ENCODE measurements at places on chromosomes 5 and 9.

- no peak for DNase-seq
Measured at GRCh38 chr5:125683669-125684068, 739.5 kb upstream of the GRAMD2B start.

DNA sequence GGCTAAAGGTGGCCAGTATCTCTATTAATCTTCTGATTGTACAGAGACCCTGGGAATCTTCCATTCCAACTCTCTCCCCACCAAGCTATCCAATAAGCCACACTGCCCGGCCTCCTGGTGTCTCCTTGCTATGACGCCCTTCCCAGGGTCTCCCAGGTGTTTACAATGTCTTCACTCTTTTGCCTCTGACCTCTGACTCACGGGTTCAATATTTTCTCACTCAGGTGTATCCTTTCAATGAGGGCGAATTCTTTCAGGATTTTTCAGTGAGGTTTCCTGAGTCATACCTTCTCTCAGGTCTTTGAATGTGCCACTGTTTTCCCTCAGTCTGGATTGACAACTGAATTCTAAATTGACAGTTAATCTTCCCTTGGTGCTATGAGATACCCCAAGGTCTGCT is 53.7 kb upstream of the IRX4 start:
- no peak for DNase-seq

DNA sequence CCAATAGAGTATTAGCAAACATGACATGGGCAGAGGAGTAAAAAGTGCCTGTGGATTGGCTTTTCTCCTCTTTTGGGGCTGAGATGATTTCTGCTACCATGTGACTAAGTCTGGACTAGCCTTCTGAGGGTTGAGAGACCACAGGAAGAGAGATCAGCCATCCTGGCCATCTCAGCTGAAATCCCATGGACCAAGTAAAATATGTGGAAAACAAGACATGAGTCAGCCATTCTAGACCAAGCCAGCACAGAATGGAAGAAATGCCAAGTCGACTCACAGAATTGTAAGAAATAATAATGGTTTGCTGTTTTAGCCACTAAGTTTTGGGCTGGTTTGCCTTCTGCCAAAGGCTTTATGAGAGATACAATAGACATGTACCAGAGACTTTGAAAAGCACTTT is 377.8 kb downstream of the CHSY3 start:
- DNase-seq, result no peak

- no peak for DNase-seq
Measured at GRCh38 chr9:31394015-31394473, 990.4 kb upstream of the ACO1 start.

DNA sequence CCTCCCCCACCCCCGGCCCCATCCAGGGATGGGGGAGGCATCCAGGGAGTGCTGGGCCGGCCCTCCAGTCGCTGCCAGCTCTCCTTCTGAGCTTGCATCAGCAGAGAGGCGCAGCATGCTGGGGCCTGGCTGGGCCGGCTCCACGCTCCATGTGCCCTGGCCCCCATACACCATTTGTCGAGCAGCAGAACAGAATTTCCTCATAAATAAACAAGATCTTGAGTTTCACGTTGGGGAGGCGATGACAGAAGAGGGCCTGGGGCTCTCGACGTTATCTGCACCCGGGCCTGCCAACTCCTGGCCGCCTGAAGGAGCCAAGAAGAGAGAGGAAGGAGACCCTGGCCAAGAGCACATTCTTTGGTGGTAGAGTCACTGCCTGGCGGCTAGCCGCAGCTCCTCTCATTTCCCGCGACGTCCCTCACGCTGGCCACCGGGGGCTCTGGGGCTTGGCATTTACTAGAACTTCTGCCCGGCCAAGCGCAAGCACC is 177.0 kb downstream of the FGF18 start:
- DNase-seq, result no peak

DNA sequence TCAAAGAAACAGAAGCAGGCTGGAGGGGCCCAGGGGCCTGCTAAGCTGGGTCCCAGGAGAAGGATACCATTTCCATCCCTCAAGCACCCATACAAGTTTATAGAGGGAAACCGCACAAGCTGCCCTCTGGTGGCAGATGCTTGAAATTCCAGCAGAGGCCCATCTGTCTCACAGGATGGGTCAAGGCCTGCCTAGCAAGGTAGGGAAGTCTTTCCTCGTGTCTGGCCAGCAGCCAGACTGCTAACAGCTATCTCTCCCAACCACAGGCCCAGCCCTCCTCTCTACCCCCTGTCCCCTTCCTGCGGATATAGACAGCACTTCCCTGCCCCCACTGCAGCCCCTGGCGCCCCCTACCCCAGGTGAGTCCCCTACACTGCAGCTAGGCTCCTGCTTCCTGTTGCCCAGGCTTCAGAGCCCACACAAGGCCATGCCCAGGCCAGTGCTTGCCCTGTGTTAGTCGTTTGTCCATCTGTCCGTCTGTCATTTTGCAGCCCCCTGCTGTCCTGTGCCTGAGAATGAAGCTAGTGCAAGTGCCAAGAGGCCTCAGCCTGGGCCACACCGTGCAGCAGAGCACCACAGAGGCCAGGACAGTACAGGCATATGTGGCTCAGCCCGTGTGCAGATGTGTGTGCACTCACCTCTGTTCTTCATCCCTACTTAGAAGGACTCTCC is 26.2 kb downstream of the TCF7 start:
- peak; percentile 63 for DNase-seq

DNA sequence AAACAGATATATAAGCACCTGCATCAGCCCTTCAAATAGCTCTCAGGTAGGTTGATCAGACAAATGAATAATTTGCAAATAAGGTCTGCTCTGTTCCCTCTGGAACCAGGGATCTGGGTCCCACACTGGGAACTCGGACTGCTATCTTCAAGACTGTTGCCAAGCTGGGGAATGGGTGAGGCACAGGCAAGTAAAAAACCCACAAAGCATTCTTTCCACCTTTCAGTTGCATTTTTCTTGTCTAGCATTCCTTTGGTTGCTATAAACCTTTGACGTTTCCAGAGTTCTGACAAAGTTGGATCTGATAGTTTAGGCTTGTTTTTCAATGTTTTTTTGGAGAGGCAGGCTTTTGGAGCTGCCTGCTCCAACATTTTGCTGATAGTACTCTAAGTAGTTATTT is 20.1 kb downstream of the FBXL17 start:
- DNase-seq, result no peak
